ENCODE measurements at places on chromosomes 3 and 15. TPM values are rescaled to one million over a fixed set of nuclear protein-coding genes. Genes with fewer than 3 reads are reported as not detected.

The SAMMSON gene
- 0.21 TPM for total RNA-seq

The XCR1 gene
- 1.0 TPM for total RNA-seq

- no peak for DNase-seq
Observed at GRCh38 chr15:80154336-80154735, 1.5 kb downstream of the FAH start.

DNA sequence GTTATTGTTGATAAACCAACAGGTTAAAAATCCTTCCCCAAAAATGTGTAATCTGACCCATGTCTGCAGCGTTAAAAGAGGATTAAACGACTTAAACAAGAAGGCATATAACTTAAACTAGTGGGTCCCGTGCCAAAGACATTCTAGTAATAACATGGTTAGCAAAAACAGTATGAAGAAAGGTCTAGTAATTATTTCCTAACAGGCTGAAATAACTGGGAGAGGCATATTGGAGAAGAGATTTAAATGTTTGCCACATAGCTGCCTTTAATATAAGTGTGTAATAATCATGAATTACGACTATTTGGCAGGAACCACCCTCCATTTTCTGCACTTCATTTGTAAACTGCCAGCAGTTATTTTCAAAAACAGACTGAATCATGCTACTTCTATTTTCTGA lies 67.7 kb upstream of the CSPG5 start:
- DNase-seq = no peak

- DNase-seq = no peak
Observed at GRCh38 chr3:58539626-58540025, 2.6 kb upstream of the ACOX2 start.

DNA sequence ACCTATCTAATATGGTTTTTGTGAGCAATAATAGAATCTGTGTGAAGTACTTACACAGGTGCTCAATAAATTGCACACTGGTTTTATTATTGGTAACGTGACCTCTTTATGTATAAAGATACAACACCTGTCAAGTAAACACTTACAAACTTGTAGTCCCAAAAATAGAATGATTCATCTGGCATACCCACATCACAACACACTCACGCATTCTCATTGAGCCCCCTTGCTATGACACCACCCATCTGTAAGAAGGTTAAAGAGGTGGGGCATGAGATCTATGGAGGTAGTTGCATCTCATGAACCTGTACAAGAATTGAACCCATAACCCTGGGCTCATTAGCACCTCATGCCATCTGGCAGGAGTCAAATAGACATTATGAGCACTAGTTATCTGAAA lies 134.9 kb upstream of the THBS1 start:
- no peak for DNase-seq

- no peak for DNase-seq
Observed at GRCh38 chr3:99638167-99638948, at the start of gene COL8A1. Gene COL8A1 (plus strand): TSS chr3:99638594. CDS start chr3:99790683, 152,089 bp downstream.

DNA sequence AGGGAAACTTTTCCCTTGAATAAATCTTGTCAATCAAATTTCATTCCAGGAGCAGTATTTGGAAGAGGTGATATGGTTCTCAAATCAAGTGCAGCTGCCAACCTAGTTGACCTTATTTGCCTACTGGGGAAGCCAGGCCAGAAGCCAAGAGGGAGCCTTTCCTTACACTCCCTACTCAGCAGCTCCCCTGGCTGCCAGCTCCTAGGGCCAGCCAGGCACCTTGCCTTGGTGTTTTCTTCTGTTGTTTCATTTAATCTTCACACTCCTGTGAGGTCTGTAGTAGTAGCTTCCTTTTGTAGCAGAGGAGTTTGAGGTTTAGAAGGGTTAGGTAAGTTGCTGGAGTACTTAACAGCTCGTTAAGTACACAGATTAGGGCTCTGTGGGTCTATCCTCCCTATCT lies 22.6 kb downstream of the MKRN2OS start:
- DNase-seq = no peak

All from urinary bladder (tissue), 4 donors.